ENCODE measurements at places on chromosomes 3 and 15. TPM values are rescaled to one million over a fixed set of nuclear protein-coding genes. Genes with fewer than 3 reads are reported as not detected.

DNA sequence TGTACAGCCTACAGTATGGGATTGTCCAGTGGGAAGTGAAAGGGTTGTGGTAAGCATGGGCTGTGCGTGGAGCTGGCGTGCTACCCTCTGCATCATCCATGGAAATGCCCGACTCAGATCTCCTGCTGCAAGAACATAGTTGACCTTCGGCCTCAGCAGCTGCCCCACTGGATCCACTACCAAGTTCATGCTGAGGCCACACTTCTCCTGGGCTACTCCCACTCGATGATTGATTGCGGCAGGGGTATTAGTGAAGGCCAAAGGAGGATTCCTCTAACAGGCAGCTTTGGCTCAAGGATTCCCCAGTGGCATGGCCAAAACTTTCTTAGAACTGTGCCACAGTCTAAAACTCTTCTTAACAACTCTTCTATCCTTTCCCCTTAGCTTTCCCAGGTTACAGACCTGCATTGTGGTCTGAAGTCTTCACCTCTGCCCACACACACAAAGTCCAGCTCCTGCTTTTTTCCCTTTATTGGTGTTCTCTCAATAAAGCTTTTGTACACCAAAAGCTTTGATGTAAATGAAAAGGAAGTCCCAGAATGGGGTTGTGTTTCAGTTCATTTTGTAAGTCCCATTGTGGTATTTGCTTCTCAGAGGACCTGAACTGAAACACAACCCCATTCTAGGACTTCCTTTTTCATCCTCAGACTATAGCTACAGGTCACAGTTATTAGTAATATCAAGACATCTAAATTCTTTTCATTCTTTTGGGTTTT lies 4.9 kb upstream of the TBC1D5 start:
- no peak overlapping the region for H3K27ac ChIP-seq
- no peak for DNase-seq
- no peak overlapping the region for H3K4me3 ChIP-seq
- no peaks in the 10 kb centered on the region for H3K36me3 ChIP-seq
- H3K4me1 ChIP-seq: peaks cover 23% of the 10 kb centered on the region

DNA sequence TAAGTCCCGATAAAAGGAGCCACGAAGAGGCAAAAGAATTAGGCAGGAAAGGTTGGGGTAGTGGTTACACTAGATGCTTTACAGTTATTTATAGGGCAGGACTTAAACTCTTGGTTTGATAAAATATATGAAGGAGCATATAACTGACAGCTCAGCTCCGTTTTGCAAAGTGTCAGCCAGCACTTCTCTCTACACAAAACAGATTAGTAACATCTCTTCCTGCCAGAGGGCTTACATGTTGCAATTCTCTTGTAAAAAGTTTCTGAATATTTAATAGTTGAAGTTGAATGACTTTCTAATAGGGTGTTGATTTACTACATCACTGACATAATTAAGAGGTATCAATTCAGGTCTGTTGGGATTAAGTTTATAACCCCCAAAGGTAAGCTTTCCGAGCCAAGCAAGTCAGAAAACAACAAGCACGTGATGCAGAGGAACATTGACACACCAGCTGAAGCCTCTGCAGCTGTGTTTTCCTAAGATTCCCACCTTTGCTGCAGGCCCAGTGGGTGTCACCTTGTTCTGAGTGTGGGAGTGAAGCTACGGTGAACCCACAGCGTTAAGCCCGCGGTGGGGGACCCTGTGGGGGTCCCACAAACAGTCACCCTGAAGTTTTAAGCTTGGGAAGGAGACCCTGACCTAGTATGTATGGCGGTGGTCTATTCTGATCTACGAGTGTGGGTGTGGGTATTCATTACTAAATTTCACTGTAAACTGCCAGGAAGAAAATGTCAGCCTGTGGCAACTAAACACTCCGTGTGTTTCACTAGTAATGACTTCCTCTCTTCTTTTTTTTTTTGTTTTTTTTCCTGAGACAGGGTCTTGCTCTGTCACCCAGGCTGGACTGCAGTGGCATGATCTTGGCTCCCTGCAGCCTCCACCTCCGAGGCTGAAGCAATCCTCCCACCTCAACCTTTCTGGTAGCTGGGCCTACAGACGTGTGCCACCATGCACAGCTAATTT lies 22.0 kb upstream of the ATP13A3 start:
- no peaks in the 10 kb centered on the region for H3K27me3 ChIP-seq
- H3K4me1 ChIP-seq: peaks cover 6% of the 10 kb centered on the region
- H3K27ac ChIP-seq: no peak overlapping the region

- H3K4me1 ChIP-seq: peaks cover 33% of the 10 kb centered on the region
- H3K4me3 ChIP-seq: no peak overlapping the region
- H3K36me3 ChIP-seq: peaks cover 13% of the 10 kb centered on the region
- H3K27me3 ChIP-seq: no peaks in the 10 kb centered on the region
- peak overlapping the region; percentile 68 for H3K27ac ChIP-seq
Measured at GRCh38 chr3:73602170-73602569, 22.6 kb downstream of the PDZRN3 start.

- no peak overlapping the region for H3K27ac ChIP-seq
- peaks cover 13% of the 10 kb centered on the region for H3K4me1 ChIP-seq
- no peaks in the 10 kb centered on the region for H3K36me3 ChIP-seq
- no peaks in the 10 kb centered on the region for H3K27me3 ChIP-seq
- H3K4me3 ChIP-seq: no peak overlapping the region
Measured at GRCh38 chr3:171237009-171237385, 210.5 kb upstream of the SLC2A2 start.

DNA sequence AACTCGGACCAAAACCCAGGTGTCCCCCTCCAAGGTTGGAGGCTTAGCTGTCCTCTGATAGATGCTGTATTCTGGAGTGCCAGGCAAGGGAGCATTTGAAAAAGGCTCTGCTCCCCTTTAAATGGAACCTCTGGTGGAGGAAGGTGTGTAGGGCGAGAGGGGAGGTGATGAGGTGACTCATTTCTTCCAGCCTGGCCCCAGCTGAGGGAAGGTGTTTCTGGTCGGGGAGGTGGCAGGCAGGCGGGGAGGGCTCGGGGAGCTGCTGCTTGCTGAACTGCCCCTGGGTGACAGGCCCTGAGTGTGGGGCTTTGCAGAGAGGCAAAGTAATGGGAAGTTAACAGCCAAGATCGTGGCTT lies 18.8 kb downstream of the PSTPIP1 start:
- H3K4me3 ChIP-seq: no peak overlapping the region
- H3K36me3 ChIP-seq: no peaks in the 10 kb centered on the region
- H3K4me1 ChIP-seq: no peaks in the 10 kb centered on the region
- no peak for DNase-seq
- H3K27me3 ChIP-seq: peaks cover 3% of the 10 kb centered on the region

- H3K27ac ChIP-seq: no peak overlapping the region
- DNase-seq: no peak
- no peak overlapping the region for H3K4me3 ChIP-seq
- H3K36me3 ChIP-seq: no peaks in the 10 kb centered on the region
- peaks cover 100% of the 10 kb centered on the region for H3K27me3 ChIP-seq
Measured at GRCh38 chr3:147397155-147397874, 9.0 kb downstream of the ZIC4 start.

GRCh38 chr3:45681846-45682245 lies 7.3 kb upstream of the SACM1L start:
- H3K27ac ChIP-seq: no peak overlapping the region
- no peak overlapping the region for H3K4me3 ChIP-seq
- peaks cover 21% of the 10 kb centered on the region for H3K4me1 ChIP-seq
- DNase-seq: no peak

GRCh38 chr3:32082721-32083120 lies 23.7 kb upstream of the GPD1L start:
- no peak for DNase-seq
- peaks cover 28% of the 10 kb centered on the region for H3K4me1 ChIP-seq
- H3K27ac ChIP-seq: peak overlapping the region; percentile 66
- H3K4me3 ChIP-seq: no peak overlapping the region

DNA sequence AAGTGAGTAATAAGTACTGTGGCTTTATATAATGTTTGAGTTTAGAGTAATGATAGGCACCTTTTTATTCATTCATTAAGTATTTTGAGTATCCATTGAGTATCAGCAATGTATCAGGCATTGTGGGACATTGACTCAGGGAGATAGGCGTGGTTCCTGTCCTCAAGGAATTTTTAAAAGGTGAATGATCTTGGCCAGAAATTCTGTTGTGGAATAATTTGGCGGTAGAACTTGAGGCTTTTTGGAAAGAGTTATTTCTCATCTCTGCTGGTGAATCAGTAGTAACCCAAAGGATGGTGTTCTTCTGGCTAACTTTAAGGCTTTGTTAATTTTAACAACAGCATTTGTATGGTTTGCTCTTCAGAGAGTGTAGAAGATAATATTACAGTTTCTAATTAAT lies 2.0 kb downstream of the RAB7A start:
- H3K4me3 ChIP-seq: peak overlapping the region; percentile 81
- DNase-seq: no peak
- H3K27ac ChIP-seq: peak overlapping the region; percentile 75

DNA sequence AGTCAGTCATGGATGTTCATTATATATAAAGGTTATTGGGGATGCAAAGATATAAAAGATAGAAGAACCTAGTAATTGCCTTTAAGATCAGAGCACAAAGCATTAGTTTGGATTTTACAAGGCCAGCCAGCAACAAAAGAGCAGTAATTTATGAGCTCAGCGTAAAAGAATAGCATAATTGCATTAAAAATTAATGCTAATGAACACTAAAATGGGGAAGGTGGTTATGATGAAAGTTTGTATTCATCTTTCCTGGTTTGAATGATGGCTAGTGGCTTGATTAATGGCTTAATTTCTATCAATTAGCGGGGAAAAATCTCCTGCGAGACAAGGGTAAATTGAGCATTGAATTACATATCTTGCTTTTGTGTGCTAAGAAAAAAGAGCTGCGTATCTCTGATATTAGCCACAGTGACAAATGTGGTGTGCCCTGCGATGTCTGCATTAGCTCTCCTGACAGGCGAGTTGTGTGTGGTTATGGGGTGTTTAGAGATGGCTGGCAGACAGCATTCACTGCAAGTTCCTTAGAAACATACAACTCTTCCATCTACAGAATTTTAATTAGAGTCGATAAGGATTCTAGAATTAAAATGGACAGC lies 42.8 kb upstream of the MLF1 start:
- no peak for DNase-seq
- H3K27ac ChIP-seq: no peak overlapping the region

SFMBT1 gene
- total RNA-seq: 4.4 TPM

All from mesothelial cell of epicardium (in vitro differentiated cells).